ENCODE measurements at places on chromosomes 5 and 9. TPM values are rescaled to one million over a fixed set of nuclear protein-coding genes. Genes with fewer than 3 reads are reported as not detected.

Gene DELE1
- 94.4 TPM for total RNA-seq

Gene BRINP1
- total RNA-seq, result 0.35 TPM

Gene CER1
- not detected for total RNA-seq

Gene FGFR4
- total RNA-seq, result 4.3 TPM

Gene SPINK6
- not detected for total RNA-seq

Gene CYSRT1
- not detected for total RNA-seq

Gene ZFP2
- 0.70 TPM for total RNA-seq

- no peak for DNase-seq
Observed at GRCh38 chr9:128860937-128861336, 20.8 kb downstream of the KYAT1 start.

DNA sequence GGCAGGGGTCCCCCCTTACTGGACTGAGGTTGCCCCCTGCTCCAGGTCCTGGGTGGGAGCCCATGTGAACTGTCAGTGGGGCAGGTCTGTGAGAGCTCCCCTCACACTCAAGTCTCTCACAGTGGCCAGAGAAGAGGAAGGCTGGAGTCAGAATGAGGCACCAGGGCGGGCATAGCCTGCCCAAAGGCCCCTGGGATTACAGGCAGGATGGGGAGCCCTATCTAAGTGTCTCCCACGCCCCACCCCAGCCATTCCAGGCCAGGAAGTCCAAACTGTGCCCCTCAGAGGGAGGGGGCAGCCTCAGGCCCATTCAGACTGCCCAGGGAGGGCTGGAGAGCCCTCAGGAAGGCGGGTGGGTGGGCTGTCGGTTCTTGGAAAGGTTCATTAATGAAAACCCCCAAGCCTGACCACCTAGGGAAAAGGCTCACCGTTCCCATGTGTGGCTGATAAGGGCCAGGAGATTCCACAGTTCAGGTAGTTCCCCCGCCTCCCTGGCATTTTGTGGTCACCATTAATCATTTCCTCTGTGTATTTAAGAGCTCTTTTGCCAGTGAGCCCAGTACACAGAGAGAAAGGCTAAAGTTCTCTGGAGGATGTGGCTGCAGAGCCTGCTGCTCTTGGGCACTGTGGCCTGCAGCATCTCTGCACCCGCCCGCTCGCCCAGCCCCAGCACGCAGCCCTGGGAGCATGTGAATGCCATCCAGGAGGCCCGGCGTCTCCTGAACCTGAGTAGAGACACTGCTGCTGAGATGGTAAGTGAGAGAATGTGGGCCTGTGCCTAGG lies at the start of gene CSF2:
TSS of gene CSF2 (plus strand) at position 559 of the 783 bp plus-strand sequence. CDS start at position 594, 35 bp downstream.
- no peak for DNase-seq

DNA sequence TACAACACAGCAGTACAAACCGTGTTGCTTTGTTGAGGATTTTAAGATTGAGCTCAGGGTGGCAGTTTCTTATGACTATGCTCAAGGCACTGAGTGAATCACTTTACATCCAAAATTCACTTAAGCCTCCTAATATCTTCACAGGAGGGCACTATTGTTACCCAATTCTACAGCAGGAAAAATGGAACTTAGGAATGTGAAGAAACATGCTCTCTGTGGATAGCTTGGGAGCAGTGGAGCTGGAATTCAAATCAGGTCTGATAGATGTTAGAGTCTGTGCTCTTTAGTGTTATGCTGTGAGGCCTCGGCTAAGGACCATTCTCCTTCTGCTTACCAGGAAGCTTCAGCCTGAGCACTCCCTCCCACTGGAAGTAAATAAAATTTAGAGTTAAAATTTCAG lies 18.7 kb upstream of the HMHB1 start:
- DNase-seq, result no peak

GRCh38 chr9:134758949-134759607 lies 117.5 kb downstream of the COL5A1 start:
- no peak for DNase-seq

GRCh38 chr5:86968301-86968753 lies 299.4 kb upstream of the RASA1 start:
- DNase-seq, result peak; percentile 70

- no peak for DNase-seq
Observed at GRCh38 chr5:80654054-80654390, 430 bp upstream of the MSH3 start.

DNA sequence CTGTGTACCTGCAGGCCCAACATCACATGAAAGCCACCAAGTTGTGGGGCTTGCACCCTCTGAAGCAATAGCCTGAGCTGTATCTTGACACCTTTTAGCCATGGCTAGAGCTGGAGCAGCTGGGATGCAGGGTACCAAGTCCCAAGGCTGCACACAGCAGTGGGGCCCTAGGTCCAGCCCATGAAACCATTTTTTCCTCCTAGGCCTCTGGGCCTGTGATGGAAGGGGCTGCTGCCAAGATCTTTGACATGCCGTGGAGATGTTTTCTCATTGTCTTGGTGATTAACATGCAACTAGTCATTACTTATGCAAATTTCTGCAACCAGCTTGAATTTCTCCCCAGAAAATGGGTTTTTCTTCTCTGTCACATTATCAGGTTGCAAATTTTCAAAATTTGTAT lies 387.2 kb upstream of the RIOK2 start:
- no peak for DNase-seq

- DNase-seq, result no peak
Observed at GRCh38 chr5:52579391-52579790, 208.3 kb upstream of the ITGA1 start.

GRCh38 chr5:105752801-105753200 lies 1917.9 kb downstream of the EFNA5 start:
- DNase-seq, result no peak

- no peak for DNase-seq
Observed at GRCh38 chr9:91341749-91342148, 20.0 kb downstream of the AUH start.

- DNase-seq, result no peak
Observed at GRCh38 chr5:140178086-140178410, 3.1 kb downstream of the CYSTM1 start.

DNA sequence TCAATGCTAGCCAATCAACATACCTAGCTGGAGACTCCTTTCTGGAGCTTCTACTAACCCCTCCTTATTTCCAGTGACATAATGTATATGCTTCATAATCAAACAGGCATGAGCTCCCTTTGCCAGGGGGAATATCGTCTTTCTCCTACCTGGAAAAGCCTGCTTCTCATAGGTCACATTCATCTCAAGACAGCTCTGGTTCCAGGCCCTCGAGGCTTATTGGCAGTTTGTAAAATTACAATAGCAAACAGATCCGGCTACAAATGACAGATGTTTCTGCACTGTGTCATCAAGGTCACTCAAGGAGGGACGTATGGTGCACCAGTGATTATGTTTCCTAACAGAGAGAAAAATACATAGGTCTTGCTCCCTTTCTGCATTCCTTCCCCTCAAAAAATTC lies 140.0 kb downstream of the SAXO1 start:
- DNase-seq, result no peak

DNA sequence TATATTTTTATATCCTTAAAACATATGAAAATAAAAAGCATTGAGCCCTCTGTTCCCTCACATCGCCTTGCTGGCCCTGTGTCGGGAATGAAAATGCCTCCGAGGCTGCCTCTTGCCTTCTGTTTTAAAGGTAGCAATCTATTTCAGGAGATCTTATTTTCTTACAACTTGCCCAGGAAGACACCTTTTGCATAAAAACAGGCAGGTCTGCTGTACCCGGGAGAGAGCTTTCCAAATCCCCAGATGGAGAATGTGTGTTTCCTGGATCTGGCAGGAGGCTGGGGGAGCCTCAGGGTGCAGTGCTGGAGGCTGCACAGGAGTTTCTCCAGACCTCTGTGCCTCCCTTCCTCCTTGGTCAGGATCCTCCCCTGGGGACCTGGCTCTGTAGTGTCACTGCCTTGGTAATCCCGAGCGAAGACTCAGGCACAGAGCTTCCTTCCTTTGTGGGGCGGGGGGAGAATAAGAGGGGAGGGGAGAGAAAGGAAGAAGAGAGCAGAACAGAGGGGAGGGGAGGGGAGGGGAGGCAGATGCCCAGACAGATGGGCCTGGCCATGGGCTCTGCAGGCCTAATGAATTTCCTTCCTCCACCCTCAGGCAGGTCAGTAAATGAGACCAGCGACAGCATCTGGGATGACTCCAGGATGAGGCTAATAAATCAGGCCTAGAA lies 104.0 kb upstream of the BOD1 start:
- DNase-seq, result no peak

GRCh38 chr5:60943624-60944023 lies 1.2 kb downstream of the ERCC8 start:
- DNase-seq, result no peak

GRCh38 chr5:100900796-100901781 lies 2.0 kb downstream of the ST8SIA4 start:
- peak; percentile 93 for DNase-seq

- no peak for DNase-seq
Observed at GRCh38 chr5:96125231-96125891, 163.7 kb upstream of the ELL2 start.

- no peak for DNase-seq
Observed at GRCh38 chr9:113220467-113221002, 542 bp downstream of the FKBP15 start.

DNA sequence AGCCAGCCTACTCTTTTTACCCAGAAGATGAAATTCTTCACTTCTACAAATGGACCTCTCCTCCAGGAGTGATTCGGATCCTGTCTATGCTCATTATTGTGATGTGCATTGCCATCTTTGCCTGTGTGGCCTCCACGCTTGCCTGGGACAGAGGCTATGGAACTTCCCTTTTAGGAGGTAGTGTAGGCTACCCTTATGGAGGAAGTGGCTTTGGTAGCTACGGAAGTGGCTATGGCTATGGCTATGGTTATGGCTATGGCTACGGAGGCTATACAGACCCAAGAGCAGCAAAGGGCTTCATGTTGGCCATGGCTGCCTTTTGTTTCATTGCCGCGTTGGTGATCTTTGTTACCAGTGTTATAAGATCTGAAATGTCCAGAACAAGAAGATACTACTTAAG lies 16.6 kb downstream of the OCLN start:
- DNase-seq, result no peak

DNA sequence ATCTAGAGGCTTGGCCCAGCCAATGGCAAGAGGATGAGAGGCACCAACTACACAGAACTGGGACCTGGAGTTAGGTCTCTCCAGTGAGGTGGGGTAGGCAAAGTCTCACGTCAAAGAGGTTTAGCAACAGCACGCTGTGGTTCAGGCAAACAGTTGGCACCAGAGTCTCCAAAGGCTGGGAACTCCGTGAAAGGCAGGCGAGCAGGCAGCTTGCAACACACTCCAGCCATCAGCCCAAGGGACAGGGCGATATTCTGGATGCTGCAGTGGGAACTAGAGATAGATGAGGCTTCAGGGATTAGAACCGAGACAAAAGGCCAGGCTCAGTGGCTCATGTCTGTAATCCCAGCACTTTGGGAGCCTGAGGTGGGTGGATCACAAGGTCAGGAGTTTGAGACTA lies 129.1 kb downstream of the PDZD2 start:
- DNase-seq, result no peak

DNA sequence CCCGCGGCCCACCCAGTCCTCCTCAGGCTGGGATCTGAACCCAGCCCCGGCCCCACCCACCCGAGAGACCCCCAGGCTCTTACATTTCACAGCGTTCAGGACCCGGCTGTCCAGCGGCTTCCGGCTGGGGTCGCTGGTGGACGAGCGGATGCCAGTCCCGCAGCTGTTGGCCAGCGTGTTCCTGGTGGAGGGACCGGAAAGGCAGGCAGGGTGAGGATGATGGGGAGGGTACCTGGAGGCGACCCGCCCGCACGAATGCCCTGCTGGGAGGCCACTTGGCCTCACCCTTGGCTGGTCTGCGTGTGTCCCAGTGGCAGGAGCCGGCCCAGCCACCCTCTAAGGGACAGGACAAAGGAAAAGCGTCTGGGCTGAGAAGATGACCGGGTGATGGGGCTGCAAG lies 51.9 kb upstream of the UBAC1 start:
- peak; percentile 69 for DNase-seq

- no peak for DNase-seq
Observed at GRCh38 chr5:9820691-9821449, 190.7 kb upstream of the TAS2R1 start.
